Stimulated activated CD8-positive, alpha-beta memory T cell treated with anti-CD3 and anti-CD28 coated beads, Interleukin-4, amount 100 ng/mL, for 1 hour (primary cell): ENCODE measurements at places on chromosomes 1 and 21.

DNA sequence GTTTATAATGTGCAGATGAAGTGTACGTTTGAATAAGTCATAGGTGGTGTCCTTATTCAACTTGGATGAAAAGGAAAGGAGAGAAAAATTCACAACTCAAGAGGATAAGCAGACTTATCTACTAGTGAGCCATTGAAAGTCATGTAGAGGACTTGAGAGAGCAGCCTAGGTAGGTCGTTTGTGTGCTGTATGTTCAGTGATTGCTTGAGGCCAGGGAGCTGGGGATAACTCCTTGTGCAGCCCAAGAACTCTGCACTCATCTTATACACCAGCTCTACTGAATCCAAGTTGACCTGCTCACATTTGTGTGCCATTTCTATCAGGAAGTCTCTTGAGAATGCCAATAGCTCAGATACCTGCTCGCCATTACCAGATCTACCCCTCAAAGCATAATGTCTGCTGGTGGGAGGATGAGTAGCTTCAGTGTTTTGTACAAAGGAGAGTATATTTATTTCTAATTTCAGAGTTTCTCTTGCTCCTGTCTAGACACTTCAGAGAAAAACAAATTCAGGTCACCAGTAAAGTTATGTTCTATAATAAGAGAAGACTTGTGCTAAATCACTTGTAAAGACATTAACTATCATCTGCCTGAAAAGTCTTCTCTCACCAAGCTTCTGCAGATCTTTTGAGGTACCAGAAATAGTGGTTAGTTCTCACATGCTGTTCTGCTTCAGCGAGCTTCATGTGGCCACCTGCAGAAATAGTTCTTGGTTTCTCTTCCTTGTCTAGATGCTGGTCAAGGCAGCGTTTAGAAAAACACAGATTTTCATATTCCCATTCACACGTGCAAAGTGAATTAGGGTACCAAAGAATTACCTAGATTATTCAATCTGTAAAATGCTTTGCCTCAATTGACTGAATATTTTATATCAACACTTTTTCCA lies 10.8 kb downstream of the S1PR1 start:
- no peak for DNase-seq

DNA sequence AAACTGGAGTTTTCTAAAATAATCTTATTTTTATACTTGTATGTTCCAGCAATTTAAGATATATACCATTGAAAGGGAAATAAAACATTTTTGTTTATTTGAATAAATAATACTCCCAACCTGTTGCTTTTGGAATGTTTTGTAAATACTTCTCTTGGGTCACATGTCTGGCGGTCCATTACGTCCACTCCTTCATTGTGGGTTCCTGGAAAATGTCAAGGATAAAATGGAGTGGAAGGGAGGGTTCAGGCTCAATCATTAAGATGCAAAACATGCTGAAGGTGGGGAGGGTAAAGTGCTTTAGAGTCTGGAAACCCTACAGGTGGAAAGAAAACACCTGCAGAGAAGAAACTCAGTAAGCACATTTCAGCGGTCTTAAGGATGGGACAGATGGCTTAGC lies 34.2 kb upstream of the FAM3B start:
- no peak for DNase-seq

DNA sequence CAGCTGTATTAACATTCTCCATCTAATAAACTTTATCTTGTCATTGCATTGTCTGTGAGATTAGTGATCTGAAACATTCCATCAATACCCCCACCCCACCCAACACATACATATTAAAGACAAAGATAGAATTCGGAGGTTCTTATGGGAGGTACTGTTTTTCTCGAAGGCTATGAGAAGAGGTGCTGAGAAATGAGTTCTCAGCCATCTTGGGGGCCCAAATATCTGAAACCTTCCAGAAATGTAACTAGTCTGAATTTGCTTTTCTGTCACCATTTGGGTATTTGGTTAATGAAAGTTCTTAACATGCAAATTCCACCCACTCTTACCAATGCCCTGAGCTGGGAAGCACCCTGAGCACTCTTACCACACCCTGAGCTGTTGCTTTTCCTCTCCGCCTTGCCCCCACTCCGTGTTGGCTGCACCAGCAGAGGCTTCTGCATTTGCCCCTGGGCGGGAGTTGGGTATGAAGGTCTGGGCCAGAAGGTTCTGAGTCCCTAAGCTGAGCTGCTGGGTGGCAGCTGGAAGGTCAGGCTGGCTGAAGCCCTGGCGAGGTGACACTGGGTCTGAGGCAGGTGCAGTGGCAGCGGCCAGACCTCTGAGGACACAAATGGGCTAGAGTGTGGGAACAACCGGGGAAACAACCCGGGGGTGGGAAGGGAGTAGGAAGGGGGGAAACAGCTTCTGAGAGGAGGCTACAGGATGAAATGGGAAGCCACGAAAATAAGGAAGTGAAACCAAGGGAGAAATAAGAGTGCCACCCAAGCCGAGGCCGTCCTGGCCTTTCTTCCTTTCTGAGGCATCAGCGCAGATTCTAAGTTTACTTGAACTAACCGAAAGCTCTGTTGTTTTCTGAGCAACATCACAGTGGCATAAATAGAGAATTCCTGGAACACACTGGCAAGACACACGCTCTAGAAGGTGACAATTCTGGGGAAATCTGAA lies 26.3 kb upstream of the IER5 start:
- no peak for DNase-seq

GRCh38 chr1:109370712-109371340 lies 26.9 kb downstream of the SORT1 start:
- DNase-seq, result no peak

DNA sequence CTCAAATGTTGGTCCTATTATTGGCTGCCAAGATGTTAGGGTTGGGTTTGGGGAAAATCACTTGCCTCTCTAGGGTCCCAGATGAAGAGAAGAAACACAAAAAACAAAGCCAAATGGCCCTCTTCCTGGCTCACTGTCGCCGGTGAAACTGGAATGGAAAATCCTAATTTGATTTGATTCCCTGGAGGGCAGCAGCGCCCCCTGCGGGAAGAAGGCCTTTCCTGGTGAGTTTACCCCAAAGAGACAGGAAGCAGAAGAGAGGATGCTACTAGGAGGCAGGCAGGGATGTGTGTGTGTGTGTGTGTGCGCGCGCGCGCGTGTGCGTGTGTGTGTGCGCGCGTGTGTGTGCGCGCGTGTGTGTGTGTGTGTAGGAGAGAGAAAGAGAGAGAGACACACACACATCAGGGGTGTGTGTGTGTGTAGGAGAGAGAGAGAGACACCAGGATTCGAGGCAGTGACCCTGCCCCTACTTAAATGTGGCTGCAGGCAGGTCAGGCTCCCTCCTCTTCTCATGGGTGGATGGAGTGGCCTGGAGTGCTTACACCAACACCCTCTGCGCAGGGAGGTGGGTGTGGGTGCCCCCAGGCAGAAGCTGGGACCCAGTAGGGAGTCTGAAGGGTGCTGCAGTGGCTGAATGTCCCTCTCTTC lies 3.1 kb upstream of the SELENON start:
- peak; percentile 73 for DNase-seq

- no peak for DNase-seq
Observed at GRCh38 chr1:28194326-28195035, 18.0 kb upstream of the PTAFR start.

- no peak for DNase-seq
Observed at GRCh38 chr1:77465922-77466321, 184.1 kb downstream of the AK5 start.

DNA sequence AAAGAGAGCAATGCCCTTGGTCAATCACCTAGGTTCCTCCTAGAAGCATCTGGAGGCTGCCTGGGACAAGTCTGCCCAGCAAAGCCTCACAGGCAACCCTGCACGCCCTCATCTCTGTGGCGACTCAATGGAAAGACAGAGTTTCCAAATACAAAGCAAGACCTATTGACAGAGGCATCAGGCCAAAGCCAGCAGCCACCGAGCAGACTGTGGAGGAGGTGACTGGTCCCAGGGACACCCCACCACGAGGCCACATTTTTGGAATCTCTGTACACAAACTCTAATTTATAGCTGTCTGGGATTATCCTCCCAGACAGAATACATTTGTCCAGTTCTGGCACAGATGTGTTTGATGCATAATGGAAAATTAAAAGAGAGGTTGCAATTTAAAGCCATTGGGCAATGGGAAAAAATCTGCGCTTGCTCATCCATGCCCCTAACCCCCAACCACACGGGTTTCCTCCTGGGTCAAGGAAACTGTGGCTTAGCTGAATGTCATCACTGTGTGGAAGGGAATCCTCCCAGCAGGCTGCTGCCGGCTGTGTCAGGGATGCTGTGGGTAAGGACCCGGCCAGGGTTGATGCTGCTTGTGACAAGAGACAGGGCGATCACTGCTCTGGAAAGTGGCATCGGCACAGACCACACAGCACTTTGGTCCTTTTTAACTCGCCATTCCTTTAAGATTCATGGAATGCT lies 14.3 kb downstream of the TSPAN2 start:
- no peak for DNase-seq

DNA sequence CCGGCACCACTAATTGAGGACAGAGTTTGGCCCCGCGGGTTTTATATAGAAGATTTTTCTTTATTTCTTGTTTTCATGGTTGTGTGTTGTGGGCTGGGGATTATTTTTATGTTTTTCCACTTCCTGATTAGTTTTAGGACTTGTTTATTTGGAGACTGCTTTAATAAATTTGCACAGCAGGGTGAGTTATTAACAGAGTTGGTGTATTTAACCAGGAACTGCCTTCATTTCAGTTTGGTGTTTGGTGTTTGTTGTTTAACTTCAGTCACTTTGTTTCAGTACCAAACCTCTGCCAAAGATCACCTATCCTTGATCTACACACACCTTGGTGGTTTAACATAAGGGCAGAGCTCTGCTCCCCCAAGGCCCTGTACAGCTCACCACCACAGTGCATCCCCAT lies 103.5 kb upstream of the LMO4 start:
- DNase-seq, result no peak

- no peak for DNase-seq
Observed at GRCh38 chr1:183783767-183784637, 20.9 kb upstream of the RGL1 start.

DNA sequence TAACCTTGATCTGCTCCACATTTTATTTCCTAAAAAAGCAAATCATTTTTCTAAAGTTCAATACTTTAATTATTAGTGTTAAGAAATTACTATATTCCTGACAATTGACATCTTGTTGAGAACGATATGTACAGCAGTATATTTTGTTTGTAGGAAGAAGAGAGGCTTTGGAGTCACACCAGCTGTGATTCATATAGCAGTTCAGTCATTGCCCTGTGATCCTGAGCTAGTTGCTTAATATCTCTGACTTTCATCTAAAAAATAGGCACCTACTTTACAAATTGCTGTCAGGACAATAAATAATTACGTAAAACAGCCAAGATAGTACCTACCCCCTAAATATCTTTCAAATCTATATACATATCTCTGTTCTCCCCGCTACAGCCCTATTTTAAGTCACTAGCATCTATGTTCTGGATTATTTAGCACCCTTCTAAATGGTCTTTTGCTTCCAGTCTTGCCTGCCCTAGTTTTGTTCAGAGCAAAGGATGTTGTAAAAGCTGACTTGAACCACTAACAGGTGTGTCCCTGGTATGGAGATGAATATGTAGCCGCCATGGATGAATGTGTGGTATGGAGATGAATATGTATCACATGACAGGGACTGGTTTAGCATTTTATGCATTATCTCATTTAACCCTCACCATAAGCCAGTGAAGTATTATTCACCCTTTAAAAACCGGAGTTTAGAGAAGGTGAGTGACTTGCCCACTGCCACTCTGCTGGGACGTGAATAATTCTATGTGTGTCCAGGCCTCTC lies 42.2 kb downstream of the RNF220 start:
- no peak for DNase-seq

DNA sequence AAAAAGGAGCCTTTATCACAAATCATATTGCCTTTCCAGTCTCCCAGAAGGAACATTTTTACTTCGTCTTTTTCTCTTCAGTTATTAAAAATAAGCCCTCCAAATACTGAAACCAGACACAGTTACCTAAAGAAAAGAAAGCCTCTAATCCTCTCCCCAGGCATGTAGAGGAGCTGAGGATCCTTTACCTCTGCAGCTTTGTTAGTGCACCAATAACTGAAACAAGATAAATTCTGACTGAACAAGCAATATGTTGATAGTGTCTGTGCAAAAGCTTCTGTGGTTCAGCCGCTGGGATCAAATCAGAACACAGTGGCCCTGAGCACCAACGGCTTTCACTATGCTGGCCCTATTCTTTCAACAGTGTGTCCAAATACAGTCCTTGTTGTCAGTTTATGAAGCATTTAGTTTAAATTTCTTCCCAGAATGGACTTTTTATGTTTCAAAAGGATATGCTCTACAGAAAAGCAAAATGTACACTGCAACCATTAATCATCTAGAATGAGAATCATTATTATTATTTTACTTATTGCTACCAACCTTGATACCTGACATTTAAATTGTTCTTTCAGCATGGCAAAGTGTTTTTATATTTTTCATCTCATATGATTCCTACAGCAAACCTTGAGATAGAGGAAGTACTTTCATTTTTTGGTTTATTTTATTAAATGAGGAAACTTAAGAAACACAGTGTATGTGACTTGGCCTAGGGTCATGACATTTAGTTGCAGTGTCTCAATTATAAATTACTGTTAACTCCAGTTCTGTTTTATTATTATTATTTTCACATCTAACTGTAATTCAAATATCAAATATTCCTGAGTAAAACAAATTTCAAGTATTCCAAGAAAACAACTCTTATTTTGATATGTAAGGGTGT lies 217.9 kb downstream of the NEGR1 start:
- DNase-seq, result no peak

- DNase-seq, result no peak
Observed at GRCh38 chr1:203405703-203406438, 54.9 kb upstream of the FMOD start.

DNA sequence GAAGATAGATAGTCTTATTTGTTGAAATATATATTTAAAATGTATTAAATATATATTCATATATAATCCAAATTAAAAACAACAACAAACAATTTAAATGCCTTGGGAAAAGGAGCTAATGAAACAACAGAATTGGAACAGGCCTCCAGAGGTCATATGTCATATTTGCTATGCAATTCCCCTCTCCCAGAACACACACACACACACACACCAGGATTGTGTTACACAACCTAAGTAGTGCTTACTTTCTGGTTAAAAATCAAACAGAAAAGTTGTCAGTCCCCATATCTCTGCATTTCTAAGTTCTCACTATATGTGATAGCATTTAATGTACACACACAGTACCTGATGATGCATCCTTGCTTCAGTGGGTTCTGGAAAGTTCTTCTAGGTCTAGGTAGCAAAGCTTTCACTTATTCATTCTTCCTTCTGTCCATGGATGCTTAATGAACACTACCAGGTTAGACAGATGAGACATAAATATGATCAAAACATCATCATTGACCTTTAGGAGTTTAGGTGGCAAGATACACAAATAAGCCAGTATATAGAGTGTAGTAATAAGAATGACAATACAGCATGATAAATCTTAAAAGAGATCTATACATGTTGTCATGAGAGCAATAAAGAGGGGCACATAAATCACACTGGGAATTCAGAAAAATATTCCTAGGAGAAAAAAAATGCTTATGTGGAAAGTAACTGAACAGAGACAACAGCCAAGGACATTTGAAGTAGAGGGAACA lies 662.8 kb downstream of the PTPRC start:
- no peak for DNase-seq

- DNase-seq, result no peak
Observed at GRCh38 chr1:84442256-84442655, 36.8 kb upstream of the RPF1 start.
